OCI-M1 (cell line): ENCODE measurements at places on chromosomes 6 and 20.

- DNase-seq, result peak; percentile 42
These were observed 978 bp downstream of the HLA-A start for GRCh38 chr6:29943053-29943966.

GRCh38 chr6:154232013-154232910 lies 124.3 kb downstream of the IPCEF1 start:
- peak; percentile 40 for DNase-seq

GRCh38 chr6:3518356-3519190 lies 61.7 kb upstream of the SLC22A23 start:
- DNase-seq, result no peak

DNA sequence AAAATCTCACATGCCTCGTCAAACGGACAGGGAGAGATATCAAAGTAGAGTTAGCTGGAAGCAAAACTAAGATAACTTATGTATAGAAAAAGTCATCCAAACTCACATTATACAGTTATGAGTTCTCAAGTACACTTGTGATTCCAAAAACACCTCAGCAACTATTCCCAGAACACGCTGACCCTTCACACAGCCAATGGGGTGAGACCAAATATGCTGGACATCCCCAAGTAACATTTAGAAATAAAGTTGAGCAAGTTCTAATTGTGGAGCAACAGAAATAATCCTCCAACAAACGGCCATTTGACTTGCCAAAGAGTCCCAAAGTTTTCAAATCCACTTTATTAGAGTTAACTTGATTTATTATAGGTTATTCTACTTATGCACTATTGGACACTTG lies 52.4 kb downstream of the LY86 start:
- no peak for DNase-seq

DNA sequence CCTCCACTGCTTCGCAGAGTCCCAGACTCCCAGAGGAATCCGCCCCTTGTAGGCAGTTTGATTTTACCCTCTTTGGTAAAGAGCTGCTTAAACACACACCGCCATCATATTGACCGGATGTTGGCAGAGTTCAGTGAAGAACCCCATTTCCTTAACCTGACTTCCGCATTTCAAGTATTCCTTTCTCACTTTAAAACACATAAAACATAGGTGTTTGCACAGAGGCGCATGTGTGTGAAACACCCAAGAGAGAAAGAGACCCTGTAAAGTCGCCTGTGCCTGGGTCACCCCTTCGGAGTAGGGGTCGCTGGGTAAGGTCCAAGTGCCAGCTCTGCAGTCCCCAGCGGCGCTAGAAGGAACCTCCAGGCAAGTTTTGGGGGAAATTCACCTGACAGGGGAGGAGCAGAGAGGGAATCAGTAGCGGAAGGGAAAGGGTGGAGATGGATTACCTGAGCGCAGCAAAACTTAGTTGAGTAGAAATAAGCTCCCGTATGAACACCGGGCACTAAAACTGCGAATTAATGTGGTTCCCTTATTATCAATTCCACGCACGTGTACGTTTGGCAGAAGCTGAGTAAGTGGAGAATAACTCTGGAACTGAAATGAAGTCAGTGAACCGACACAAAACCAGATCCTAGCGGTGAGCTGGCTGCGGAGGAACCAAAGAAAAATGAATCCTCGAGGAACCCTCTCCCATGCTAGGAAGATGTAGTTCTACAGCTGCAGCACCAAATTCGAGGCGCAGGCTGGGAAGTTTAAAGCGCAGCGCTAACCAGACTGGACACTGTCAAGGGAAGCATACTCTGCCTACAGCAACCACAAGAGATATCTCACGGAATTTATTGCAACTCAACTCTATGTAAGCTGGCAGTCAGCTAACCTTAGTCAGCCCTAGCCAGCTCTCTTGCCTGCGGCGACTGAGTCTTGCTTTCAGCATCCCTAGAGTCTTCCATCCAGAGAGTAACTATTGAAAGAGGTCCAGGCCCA lies 3.5 kb upstream of the HTR1B start:
- peak; percentile 47 for DNase-seq

DNA sequence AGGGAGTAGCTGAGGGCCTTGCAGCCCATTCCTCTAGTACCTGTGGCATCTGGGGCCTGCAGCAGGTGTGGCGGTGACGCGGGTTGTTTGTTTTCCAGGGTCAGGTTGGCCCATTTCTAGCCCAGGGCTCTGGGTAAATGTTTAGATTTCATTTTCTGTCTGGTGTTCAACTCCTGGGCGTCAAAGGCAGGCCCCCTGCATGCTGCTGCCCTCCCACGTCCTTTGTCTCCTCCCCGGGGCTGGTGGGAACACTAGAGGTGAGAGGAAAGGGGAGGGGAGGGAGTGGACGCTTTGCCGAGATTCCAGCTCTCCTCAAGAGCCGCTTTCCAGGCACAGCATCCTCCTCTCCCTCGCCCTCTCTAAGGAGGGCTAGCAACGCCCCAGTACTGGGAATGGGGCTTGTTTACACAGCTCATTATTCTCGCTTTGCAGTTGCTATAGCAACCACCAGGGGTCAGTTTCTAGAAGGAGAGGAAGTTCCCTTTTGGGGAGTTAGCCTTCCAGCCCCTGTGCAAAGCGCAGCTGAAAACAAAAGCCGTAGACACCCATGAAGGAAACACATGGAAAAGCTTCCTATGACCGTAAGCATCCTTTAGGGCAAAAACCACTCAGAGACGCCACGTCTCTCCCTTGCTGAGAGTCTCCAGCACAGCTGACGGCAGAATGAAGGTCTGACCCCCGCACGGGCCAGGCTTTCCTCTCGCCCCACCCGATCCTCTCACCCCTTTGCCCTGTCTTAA lies 170.6 kb downstream of the LY86 start:
- peak; percentile 73 for DNase-seq

- no peak for DNase-seq
These were observed 48.5 kb downstream of the KIF13A start for GRCh38 chr6:17938901-17939300.

GRCh38 chr6:89387516-89388201 lies 24.4 kb downstream of the RRAGD start:
- no peak for DNase-seq

GRCh38 chr6:37502703-37503291 lies 3.1 kb upstream of the CCDC167 start:
- DNase-seq, result no peak

DNA sequence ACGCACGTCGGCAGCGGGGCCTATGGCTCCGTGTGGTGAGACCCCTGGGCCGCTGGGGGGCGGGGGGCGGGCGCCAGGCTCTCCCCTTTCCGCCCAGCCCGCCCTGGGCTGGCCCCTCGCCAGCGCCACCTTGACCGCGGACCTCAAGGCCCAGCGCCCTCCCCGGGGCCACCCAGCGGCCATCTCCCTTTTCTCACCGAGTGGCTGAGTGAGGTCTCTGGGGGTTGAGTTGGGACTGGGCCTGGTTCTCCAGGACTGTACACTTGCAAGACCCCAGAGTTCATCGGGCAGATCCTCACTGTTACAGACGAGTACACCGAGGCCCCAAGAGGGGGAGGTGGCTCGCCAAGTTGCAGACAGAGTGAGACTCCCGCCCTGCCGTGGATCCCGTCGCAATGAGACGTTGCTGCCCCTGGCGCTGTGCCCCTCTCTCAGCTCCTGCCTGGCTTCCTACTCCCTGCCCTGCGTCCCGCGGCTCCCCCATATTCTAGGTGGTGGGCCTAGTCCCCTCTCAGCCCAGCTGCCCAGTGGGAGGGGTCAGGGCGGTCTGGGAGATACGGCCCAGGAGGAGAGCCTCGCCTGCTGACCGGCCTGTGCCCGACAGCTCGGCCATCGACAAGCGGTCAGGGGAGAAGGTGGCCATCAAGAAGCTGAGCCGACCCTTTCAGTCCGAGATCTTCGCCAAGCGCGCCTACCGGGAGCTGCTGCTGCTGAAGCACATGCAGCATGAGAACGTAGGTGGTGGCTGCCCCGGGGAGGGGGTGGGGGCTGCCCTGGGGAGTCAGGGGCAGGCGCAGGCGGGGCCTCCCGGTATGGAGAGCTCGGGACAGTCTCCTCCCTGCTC lies 576 bp downstream of the MAPK13 start:
- DNase-seq, result no peak

DNA sequence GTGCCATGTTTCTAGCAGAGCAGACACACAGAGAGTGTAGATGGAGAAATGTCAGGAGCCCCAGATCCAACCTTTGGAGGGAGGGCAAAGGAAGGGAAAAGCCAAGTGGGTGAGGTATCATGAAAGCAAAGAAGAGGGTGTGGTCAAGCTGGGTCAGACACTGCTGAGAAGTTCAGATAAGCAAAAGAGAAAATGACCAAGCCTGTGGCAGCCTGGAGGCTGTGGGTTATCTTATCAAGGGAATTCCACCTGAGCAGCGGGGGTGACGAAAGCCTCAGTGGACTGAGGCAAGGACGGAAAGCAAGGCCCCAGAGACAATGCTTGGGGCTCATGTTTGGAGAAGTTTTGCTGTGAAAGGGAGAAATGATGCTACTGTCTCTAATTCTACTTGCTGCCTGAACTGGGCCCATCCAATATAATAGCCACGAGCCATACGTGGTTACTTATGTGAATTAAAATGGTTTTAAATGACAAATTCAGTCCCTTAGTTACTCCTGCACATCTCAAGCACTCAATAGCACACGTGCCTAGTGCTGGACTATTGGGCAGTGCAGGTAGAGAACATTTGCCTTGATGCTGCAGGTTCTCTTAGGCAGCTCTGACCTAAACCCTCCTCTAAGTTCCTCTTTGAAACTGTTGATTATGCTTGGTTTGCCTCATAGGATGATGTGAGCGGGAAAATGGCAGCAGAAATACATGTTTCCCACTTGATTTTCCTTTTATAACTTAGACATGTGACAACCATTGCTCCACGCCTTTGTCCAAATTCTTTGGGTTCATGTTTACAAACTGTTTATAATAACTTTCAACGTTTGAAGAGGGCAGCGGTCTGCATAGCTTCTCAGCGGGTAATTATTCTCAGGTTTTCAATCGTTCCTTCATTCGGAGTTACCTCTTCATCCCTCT lies 63.7 kb downstream of the SLC22A23 start:
- DNase-seq, result peak; percentile 98

- no peak for DNase-seq
These were observed 181.1 kb downstream of the BCKDHB start for GRCh38 chr6:80287607-80288006.

GRCh38 chr6:2899596-2899995 lies 3.5 kb downstream of the SERPINB9 start:
- no peak for DNase-seq

DNA sequence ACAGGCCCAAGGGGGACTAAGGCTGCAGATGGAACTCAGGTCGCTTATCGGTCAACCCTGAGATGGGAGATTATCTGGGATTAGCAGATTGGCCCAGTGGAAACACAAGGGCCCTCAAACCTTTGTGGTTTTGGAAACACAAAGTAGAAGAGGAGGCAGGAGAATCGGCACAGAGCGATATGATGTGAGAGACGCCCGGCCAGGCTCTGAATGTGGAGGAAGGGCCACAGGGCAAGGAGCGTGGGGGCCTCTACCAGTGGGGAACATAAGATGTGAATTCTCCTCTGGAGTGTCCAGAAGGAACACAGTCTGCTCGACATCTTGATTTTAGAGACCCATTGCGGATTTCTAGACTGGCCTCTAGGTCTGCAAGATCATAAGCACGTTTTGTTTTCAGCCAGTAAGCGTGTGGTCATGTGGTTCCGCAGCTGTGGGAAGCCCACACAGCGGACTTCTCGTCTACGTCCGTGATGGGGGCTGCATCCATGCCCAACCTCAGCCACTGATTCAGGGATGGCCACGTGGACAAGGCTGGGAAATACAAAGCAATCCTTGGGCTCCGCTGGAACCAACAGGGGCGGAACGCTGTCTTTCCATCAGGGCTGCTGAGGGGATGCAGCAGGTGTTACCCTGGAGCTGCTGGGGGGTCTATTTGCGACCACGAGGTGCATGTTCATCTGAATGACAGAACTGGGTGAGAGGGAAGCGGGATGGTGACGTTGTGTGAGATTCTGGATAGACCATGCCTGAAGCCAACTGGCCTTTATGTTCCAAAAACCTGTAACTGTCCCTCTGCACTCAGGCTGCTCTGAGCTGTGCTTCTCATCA lies 127.6 kb upstream of the PMEPA1 start:
- no peak for DNase-seq

GRCh38 chr6:55778705-55779104 lies 96.7 kb downstream of the BMP5 start:
- no peak for DNase-seq

GRCh38 chr6:36973190-36973589 lies 12.8 kb downstream of the MTCH1 start:
- DNase-seq, result no peak

- peak; percentile 85 for DNase-seq
These were observed 711 bp upstream of the SIRT5 start for GRCh38 chr6:13573669-13574110.

DNA sequence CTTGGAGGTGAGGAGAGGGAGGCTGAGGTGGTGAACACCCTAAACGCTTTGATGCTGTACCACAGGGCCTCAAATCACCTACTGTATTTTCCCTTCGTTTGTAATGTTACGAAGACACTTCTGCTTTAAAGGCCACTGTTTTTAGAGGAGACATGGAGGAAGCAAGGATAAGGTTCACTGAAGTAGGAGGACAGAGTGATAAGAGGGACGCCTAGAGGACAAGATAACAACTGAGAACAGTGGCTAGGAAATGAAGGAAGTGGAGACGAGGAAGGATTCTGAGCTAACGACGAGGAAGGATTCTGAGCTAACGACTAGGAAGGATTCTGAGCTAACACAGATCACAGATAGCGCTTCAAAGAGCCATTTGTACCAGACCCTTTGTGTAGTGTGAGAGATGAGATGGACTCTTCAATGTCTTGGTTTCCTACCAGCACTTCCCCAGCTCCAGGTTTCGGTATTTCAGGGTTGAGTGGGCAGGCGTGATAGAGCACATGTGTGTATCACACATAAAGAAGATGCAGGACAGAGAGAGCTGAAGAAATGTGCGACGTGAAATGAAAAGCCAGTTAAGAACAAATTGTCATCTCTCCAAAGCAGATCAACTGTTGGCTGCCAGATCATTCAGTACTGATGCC lies 7.5 kb downstream of the SF3B5 start:
- peak; percentile 88 for DNase-seq

- no peak for DNase-seq
These were observed 18.4 kb downstream of the POPDC3 start for GRCh38 chr6:105161421-105161820.

GRCh38 chr20:63168861-63169260 lies 47.1 kb downstream of the YTHDF1 start:
- no peak for DNase-seq

GRCh38 chr6:159679091-159680077 lies 13.7 kb downstream of the SOD2 start:
- DNase-seq, result no peak

DNA sequence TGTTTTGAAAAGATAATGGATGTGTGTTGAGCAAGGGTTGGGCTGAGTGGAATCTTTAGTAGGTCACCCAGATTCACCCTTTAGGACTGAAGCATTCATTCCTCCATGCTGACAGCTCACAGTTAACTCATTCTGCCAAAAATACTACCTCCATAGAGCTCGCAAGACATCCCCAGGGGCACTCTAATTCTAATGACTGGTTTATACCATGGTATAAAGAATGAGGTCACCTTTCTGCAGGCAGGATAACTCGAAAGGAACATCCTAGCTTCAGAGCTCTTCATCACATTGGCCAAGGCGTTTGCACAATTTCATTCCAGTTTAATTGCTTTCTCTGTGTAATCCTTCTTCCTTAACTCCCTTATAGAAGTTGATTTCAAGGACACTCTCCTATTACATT lies 1257.2 kb upstream of the EYS start:
- no peak for DNase-seq

- DNase-seq, result no peak
These were observed 391.4 kb downstream of the COL12A1 start for GRCh38 chr6:74814440-74814839.

- no peak for DNase-seq
These were observed 48.2 kb downstream of the RBM38 start for GRCh38 chr20:57439432-57439831.
